ENCODE measurements at places on chromosomes 7 and 10.
A peak's percentile ranks its signal among the peaks of the same experiment; 100 is the strongest.

DNA sequence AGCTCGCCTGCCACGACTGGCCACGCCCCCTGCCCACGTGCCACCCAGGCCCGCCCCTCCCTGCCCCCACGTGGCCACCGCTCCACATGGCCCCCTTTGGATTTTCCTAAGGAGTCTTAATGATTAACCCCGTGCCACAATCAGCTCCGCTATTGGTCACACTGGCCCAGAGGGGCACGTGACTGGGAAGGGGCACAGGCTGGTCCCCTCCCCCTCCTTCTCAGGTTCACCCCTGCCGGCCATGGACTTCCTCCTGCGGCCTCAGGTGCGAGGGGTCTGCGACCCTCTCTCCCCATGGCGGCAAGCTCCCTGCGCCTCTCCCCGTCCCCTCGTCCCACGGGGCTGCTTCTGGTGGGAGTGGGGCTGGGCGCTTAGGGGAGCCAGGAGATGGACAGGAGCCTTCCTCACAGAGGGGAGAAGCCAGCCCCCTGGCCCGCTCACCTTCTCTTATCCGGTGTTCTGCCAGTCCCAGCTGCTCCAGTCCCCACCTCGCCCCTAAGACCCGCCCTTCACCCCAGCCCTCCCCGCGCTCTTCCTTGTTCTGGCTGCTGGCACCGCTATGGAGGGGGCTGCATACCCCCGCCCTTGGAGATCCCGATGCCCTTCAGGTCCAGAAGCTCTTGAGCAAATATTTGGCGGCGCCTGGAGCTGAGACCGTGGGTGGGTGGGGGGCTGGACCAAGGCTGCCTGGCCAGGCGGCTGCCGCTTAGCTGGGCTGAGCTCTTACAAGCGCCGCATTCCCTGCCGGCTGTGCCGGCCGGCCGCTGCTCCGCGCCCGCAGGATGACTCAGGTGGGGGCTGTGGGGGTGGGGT lies 3.2 kb downstream of the SLC4A2 start:
- DNase-seq = no peak

- no peak for DNase-seq
These were observed 39.7 kb downstream of the AHCYL2 start for GRCh38 chr7:129264534-129264933.

DNA sequence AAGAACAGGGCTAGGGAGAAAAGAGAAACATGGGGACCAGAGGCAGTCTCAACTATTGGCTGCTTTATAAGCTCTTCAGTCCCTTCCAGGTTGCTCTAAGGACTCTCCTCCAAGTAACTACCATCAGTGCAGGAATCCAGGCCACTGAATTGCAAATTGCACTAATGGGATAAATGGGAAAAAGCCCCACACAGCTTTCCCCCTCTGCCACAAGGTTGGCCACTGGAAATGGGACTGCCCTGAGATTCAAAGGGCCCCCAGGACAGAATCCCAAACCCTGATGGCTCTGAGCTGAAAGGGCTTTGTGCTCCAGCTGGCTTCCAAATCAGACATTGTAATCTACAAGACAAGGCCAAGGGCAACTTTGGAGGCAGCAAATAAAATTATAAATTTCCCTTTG lies 633.2 kb downstream of the ACTR3B start:
- DNase-seq = no peak

DNA sequence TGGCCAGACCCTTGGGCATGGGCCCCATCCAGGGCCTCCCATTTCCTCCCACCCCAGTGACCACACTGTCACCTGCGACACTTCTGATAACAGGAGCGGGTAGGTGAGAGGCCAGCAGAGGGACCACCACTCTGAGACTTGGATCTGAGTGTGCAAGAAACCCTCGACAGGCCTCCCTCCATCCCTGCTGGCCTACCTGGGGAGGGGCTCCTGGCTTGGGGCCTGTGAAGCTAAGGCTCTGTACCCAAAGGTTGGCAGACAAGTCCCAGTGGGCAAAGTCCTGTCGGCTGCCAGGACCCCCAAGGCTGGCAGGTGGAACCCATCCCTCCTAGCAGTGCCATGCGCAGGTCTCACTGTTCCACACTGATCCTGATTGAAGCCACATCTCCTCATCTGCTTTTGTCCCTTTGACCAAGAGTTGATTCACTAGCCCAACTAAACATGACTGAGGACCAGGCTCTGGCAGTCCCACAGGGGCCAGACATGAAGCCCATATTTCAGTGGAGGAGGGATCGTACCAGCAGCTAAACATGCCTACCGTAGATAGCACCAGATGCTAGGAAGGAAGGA lies 1.2 kb upstream of the PGAM2 start:
- no peak for DNase-seq

- DNase-seq = no peak
These were observed 26.4 kb downstream of the MET start for GRCh38 chr7:116698396-116698795.

DNA sequence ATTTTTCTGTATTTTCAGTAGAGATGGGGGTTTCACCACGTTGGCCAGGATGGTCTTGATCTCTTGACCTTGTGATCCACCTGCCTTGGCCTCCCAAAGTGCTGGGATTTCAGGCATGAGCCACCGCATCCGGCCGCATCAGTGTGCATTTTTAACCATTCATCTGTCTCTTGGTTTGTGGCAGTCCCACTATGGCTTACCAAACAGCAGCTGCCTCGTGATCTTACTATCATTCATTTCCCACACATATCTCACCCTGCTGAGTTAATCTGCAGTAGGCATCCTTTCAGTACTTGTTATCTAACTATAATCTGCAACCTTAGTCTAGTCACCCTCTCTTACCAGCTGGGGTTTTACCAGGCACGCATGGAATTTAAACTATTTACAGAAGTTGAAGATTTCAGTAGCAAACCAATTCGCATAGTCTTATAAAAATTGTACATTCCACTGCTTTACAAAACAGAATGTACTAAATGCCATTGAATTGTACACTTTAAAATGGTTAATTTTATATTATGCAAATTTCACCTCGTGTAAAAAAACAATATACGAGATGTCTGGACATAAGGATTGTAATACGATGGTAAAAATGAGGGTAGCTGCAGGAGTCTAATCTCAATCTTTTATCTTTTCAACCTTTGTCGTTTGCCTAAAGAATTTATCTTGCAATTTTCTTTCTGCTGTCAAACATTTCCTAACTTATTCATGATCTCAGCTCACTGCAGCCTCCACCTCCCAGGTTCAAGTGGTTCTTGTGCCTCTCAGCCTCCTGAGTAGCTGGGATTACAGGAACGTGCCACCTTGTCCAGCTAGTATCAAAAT lies 4.6 kb upstream of the TBC1D12 start:
- DNase-seq = no peak

- peak; percentile 18 for DNase-seq
These were observed 7.9 kb upstream of the ATE1 start for GRCh38 chr10:121935702-121936101.

DNA sequence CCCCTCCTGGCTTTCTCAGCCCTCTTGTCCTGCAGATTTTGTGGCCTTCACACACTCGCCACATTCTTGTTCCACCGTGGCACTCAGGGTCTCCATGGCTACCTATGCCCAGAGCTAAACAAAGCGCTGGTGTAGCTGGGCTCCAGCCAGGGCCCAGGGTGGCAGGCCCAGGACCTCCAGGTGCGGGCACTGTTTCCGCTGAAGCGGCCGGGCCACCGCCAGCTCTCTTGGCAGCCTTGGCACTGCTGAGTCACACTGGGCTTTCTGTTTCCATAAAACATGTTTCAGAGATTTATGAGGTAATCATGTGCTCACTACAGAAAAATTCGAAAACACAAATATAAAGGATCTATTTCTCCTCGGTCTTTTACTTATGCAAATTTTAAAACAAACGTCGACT lies 51.3 kb downstream of the AOC1 start:
- peak; percentile 48 for DNase-seq

- DNase-seq = peak; percentile 49
These were observed 33.5 kb downstream of the LYZL2 start for GRCh38 chr10:30596013-30596412.

DNA sequence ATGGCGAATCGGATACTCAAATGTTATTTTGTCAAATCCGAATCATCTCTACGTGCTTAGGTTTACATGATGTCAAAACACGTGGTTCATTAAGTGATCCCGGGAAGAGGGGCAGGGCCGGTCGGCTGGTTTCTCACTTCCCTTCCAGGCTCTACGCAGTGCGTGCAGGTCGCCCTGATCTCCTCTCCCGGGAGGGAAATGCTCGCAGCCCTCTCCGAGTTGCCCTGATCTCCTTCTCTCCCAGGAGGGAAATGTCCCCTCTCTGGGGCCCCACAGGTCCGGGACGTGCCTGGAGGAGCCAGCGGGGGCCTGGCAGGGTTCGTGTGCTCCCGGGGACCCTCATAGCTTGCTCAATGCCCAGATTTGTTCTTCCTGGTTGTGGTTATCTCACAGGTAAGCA lies 202.7 kb downstream of the DNAJB6 start:
- DNase-seq = no peak

GRCh38 chr10:22712956-22713852 lies 1.2 kb downstream of the PIP4K2A start:
- peak; percentile 41 for DNase-seq

DNA sequence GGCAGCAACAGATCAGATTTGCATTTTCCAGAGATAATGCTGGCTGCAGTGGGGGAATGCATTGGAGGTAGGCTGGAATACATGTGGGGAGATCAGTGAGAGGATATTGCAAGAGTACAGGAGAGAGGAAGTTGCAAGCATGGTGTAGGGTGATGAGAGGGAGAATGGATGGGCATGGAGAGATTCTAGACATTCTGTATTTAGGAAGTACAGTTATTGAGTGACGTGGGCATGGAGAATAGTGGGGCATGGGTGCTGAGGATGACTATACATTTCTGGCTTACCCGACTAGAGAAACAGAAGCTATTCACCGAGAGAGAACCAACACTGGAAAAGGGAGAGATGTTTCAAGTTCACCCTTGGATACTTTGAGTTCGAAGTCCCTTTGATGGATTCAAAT lies 116.9 kb upstream of the SVIL start:
- DNase-seq = no peak

DNA sequence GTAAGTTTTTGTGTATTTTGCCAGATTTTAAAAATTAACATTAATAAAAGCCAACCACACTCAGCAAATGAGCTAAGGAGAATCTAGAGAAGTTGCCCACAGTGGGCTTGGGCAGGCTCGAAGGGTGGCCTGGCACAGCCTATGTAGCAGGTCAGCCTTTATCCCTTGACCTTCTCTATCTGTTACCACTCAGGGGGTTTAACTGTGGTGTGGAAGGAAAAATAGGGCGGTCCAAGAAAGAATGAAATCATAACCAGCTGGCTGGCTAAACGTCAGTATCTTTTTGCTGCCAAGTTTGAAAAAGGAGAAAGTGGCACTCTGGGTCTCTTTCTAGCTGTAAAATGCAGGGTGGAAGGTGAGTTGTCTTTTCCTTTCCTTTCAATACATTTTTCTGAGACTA lies 130.3 kb upstream of the ASAH2 start:
- DNase-seq = peak; percentile 62

GRCh38 chr7:42198974-42199668 lies 37.9 kb downstream of the GLI3 start:
- no peak for DNase-seq

DNA sequence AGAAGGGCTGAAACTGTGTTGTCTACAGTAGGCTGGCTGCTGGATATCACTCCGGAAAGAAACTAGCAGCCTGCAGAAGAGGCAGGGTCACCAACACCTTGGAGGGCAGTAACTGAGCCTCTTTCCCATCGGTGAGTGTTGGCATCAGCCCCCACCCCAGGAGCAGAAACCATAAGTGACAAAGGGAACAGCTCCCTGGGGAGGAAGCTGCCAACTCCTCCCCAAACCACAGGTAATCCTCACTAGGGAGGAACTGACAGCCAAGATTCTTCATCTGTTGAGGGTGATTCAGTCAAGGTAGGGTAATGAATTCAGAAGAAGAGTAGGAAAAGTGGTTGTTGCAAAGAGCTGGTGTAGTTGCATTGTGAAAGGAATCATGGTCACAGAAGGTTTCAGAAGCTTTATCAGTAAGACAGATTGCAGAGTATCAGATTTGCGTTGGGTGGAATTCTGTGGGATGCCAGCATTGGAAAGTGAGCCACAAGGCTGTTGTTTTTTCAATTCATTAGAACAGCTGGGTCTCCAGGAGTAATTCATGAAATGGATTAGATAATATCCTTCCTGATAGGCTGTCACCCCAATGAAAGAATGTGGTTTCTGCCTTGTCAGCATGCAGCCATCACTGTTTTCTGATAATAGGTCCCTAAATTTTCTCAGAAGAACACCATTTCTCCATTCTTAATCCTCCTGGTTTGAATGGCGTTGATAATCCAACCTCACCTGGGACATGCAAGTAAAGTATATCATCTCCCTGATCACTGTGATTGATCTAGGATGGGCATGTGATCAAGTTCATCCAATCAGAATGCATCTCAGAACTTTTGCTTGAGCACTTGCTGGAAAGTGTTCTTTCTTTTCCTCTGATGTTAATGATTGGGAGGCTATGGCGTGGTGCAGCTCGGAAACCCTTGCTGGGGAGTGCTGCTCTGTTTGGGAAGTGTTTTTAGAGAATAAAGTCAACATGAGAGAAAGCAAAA lies 75.0 kb upstream of the CTBP2 start:
- no peak for DNase-seq

DNA sequence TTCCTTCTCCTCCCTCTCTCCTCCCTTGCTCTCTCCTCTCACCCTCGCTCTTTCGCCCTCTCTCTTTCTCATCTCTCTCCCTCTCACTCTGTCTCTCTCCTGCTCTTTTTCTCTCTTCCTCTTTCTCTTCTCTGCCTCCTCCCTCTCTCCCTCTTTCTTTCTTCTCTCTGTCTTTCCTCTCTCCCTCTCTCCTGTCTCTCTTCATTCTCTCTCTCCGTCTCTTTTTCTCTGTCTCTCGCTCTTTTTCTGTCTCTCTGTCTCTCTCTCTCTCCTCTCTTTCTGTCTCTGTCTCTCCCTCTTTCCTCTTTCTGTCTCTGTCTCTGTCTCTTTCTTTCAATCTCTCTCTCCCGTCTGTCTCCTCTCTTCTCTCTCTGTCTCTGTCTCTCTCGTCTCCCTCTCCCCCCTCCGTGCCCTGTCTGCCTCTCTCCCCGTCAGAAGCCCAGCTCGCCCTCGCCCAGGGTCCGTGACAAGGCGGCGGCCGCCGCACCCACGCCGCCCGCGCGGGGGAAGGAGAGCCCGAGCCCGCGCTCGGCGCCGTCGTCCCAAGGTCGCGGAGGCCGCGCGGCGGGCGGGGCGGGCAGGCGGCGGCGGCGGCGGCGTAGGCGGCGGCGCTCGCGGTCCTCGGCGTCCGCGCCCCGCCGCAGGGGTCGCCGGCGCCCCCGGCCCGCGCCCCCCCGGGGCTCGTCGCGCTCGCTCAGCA lies 21.3 kb upstream of the HSPB1 start:
- DNase-seq = no peak

All from muscle of leg (tissue), 16 donors.